Astrocyte (in vitro differentiated cells and primary cell): ENCODE measurements at places on chromosomes 4 and X.
A peak's percentile ranks its signal among the peaks of the same experiment; 100 is the strongest.

DNA sequence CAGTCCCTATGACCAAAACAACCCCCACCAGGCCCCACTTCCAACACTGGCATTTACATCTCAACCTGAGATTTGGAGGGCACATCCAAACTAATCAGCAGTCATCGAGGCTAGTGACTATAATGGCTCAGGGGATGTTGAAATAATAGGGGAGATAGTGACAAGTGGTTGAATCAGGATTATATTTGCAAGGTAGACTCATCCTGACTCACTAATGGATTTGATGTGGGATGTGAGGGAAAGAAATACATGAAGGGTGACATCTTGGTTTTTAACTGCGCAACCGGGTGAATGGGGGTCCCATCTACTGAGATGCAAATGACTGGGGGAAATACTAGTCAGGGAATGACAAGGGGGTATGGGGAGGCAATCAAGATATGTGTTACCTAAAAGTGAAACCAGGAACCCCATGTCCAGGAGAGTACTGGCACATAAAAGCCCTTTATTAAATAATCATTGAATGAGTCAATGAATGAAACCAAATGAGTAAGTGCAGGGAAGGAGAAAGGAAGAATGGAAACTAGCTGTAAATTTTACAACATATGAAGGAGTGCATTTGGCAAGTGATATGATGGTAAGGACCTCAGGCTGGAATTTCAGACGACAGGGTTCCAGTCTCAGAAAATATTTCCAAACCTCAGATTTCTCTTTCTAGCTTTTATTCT is 78.3 kb downstream of the PARM1 start:
- DNase-seq, result no peak

DNA sequence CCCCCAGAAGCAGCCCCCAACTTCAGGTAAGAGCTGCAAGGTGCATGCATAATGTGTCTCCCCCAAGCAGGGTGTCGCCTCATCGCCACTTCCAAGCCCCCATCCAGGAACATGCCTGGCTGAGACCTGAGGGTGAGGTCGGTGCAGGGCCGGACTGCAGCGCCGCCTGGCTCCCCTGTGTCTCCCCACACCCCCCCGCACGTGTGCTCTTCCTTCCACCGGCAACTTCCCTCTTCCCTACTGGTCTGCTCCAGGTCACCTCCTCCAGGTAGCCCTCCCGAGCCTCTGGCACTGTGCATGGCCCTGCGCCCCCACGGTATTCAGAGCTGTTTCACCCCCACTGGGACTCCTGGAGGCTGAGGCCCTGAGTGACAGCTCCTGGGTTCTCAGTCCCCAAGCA is 2.2 kb upstream of the BGN start:
- DNase-seq, result no peak

GRCh38 chr4:158861766-158862165 is 92.9 kb downstream of the FNIP2 start:
- DNase-seq, result no peak

DNA sequence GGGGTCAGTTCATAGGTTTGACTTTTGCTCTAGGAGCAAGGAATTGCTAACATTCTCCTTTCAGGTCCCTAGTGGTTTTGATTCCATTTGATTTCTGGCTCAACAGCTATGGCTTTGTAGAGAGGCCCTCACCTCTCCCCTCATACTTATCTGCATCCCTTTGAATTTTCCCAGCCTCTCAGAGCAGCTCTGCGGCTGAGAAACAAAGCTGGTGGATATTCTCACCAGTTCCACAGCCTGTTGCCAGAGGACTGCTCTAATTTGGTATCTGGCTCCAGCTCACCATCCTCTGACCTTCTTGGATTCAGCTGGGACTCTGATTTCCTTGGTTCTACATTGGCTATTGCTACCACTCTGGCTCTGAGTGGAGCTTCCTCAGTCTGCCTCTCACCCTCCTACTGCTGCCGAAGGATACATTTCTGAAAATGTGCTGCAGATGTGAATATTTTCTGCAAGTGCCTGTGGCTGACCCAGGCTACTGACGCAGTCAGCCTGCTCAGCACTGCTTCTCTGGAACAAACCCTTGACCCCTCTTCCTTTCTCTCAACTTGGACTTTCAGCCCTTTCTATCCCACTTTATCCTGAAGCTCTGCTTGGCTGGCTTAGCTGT is 110.9 kb upstream of the ENPEP start:
- DNase-seq, result peak; percentile 38

DNA sequence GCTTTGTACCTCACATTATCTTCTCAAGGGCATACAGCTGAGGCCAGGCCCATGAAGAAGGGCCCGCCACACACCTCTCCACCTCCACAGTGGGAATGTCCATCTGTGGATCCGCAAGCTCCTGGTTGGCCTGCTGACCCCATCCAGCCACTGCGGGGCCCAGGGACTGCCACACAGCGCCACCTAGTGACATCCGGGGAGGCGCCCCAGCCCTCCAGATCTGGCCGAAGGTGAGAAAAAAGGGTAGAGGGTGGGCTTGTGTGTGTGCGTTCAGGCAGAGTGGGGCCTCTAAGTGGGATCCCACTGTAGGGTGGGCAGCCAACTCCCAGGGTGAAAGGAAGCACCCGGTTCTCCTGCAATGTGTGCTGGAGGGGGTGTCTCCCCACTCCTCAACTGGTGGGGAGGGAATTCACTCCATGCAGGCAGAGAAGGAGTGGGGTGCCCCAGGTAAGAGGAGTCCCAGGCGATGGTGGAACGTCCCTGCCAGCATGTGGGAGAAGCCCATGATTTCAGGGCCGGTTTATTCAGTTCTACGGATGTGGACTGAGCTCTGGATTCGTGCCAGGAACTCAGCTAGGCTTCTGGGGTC is 117.3 kb downstream of the ENPP6 start:
- DNase-seq, result no peak

- DNase-seq, result peak; percentile 11
Observed at GRCh38 chr4:182808673-182809416, 108.3 kb downstream of the DCTD start.

GRCh38 chr4:23237771-23238170 is 545.0 kb downstream of the GBA3 start:
- DNase-seq, result no peak

GRCh38 chrX:110409925-110410324 is 51.3 kb downstream of the RTL9 start:
- DNase-seq, result peak; percentile 53

- DNase-seq, result peak; percentile 1
Observed at GRCh38 chrX:151397741-151398070, 700 bp downstream of the VMA21 start.

GRCh38 chr4:10102474-10103332 is 13.9 kb downstream of the WDR1 start:
- no peak for DNase-seq
